D341Med (cell line): ENCODE measurements at places on chromosomes 4 and X.

DNA sequence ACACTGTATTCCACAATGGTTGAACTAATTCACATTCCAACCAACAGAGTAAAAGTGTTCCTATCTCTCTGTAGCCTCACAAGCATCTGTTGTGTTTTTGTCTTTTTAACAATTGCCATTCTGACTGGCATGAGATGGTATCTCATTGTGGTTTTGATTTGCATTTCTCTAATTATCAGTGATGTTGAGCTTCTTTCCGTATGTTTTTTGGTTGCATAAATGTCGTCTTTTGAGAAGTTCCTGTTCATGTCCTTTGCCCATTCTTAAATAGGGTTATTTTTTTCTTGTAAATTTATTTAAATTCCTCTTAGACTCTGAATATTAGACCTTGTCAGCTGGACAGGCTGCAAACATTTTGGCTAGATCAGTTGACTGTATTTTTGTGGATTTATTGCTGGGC, 78.2 kb downstream of the VSIG4 start:
- DNase-seq, result no peak

- no peak for DNase-seq
Observed at GRCh38 chr4:153931804-153932203, 142.9 kb upstream of the SFRP2 start.

DNA sequence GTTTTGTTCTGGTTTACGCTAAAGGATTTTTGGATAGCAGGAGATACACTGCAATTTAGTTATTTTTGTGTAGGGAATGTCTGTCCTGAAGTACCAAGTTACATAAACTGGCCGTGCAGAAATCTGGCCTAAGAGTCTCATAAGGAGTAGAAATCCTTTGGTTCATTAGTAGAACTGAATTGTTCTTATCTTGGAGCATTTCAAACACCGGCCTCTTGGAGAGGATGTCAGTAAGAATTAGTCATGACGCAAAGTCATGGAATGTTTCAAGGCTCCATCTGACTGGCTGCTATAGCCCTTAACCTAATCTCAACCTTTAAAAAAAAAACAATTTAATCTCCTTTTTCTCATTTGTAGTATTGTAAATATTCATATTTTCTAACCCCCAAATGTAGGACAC, 15.2 kb downstream of the PDLIM3 start:
- DNase-seq, result no peak

GRCh38 chr4:181613200-181613599, 630.0 kb upstream of the TENM3 start:
- no peak for DNase-seq

DNA sequence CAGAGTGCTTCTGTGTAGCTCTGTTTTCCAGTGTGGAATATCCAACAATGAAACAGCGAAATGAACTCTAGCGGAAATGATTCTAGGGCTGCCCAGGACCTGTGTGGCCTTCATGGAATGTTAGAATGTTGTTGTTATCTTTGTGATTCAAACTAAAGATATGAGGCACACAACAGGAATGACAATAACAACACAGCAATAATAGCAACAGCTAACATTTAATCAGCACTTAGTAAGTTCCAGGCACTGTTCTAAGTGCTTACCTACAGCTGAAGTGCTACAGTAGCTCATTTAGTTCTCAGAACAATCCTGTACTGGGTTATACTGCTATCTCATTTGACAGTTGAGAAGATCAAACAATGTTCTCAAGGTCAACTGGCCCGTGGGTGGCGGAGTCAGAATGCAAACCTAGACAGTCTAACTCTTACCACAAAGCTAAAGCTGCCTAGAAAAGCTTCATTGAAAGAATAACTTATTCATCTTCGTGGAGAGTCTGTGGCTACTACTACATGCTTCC, 63.7 kb downstream of the MAML3 start:
- no peak for DNase-seq

GRCh38 chrX:120380699-120381098, 18.8 kb downstream of the ATP1B4 start:
- DNase-seq, result peak; percentile 40

- no peak for DNase-seq
Observed at GRCh38 chrX:154448484-154448883, 4.5 kb downstream of the FAM50A start.
